Fibroblast of lung (primary cell): ENCODE measurements at places on chromosomes 2 and 18. TPM values are rescaled to one million over a fixed set of nuclear protein-coding genes. Genes with fewer than 3 reads are reported as not detected.

The TNFRSF11A gene
- 0.11 and 0.45 TPM in 2 replicates for polyA plus RNA-seq

DNA sequence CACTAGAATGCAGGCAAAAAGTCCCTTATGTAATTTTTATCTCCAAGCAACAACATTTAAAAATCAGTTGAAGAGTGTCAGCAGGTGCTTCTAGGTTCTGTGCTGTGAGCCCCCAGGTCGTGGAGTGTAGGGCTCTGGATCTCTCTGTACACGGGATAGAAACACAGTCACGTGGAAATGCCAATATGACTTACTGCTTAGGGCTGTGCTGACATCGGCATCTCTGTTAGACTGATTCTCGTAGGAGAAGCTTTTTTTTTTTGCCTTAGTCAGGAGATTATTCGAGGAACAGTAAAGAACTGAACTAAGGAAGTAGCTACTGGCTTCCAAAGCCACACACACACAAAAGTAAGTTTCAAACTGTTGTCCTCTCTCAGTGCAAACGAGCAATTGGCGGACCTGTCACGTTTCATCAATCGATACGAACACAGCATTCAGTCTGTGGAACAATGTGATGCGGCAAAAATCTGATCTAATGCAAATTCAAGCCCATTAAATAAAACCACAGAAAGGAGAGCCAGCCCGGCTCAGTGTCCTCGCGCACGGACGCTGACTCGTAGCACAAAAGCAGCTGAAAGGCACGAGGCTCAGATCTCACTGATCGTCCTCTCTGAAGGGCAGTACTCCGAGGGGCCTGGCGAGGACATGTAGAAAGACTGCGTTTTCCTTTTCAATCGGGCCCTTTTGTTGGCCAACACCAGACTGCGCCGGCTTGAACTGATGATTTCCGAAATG, 41.5 kb downstream of the PRELID3A start:
- DNase-seq, result no peak
- no peaks in the 10 kb centered on the region for H3K4me1 ChIP-seq
- no peak overlapping the region for H3K4me3 ChIP-seq
- H3K27ac ChIP-seq, result no peak overlapping the region
- no peaks in the 10 kb centered on the region for H3K27me3 ChIP-seq

- no peaks in the 10 kb centered on the region for H3K27me3 ChIP-seq
- no peak overlapping the region for H3K27ac ChIP-seq
- no peak for DNase-seq
- no peaks in the 10 kb centered on the region for H3K4me1 ChIP-seq
Measured at GRCh38 chr18:49368161-49368875, 92.1 kb downstream of the DYM start.

- no peaks in the 10 kb centered on the region for H3K36me3 ChIP-seq
- no peak overlapping the region for H3K27ac ChIP-seq
- H3K4me1 ChIP-seq, result no peaks in the 10 kb centered on the region
- H3K27me3 ChIP-seq, result no peaks in the 10 kb centered on the region
- no peak for DNase-seq
Measured at GRCh38 chr2:75170889-75171288, 28.4 kb downstream of the TACR1 start.

The UGT1A5 gene
- polyA plus RNA-seq, result not detected in 2 replicates

The DSC2 gene
- polyA plus RNA-seq, result not detected in 2 replicates

The CXCR4 gene
- polyA plus RNA-seq, result 0.03 and 0.05 TPM in 2 replicates

The COL3A1 gene
- polyA plus RNA-seq, result 519 and 2,255 TPM in 2 replicates

GRCh38 chr2:85734015-85734414, 19.8 kb upstream of the ATOH8 start:
- no peaks in the 10 kb centered on the region for H3K36me3 ChIP-seq
- H3K4me3 ChIP-seq, result no peak overlapping the region
- H3K4me1 ChIP-seq, result peaks cover 17% of the 10 kb centered on the region
- no peak overlapping the region for H3K27ac ChIP-seq
- no peak for DNase-seq

- H3K27me3 ChIP-seq, result no peaks in the 10 kb centered on the region
- no peaks in the 10 kb centered on the region for H3K36me3 ChIP-seq
- DNase-seq, result no peak
- H3K4me3 ChIP-seq, result no peak overlapping the region
- H3K27ac ChIP-seq, result no peak overlapping the region
Measured at GRCh38 chr2:239660390-239661230, 259.8 kb upstream of the HDAC4 start.

The CRYGC gene
- not detected in 2 replicates for polyA plus RNA-seq

- H3K36me3 ChIP-seq, result peaks cover 2% of the 10 kb centered on the region
- H3K4me1 ChIP-seq, result no peaks in the 10 kb centered on the region
- no peak overlapping the region for H3K27ac ChIP-seq
Measured at GRCh38 chr2:196131384-196131937, 39.9 kb downstream of the STK17B start.

The GKN1 gene
- polyA plus RNA-seq, result not detected in 2 replicates

The TUBB8B gene
- 0.11 TPM in 1 of 2 replicates, not detected in the other for polyA plus RNA-seq

GRCh38 chr18:56770873-56771272, 119.7 kb downstream of the WDR7 start:
- no peaks in the 10 kb centered on the region for H3K36me3 ChIP-seq
- no peak overlapping the region for H3K27ac ChIP-seq
- peaks cover 2% of the 10 kb centered on the region for H3K4me1 ChIP-seq

DNA sequence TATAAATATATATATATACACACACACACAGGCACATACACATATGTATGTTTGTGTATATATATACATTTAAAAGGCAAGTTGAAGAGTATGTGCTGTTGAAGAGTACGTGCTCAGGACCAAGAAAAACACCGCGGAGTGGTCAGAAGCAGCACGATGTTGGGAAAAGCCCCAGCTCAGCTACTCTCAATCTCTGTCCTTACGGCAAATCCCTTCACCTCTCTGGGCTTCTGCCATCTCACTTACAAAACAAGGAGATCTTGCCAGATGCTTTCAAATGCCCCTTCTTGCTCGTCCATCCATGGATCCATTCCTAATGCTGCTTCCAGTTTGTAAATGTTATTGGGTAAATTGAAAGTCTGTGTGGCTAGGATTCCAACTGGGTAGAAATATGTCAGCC, 333.9 kb downstream of the BCL11A start:
- H3K4me3 ChIP-seq, result no peak overlapping the region
- no peaks in the 10 kb centered on the region for H3K27me3 ChIP-seq
- H3K27ac ChIP-seq, result no peak overlapping the region

- peaks cover 3% of the 10 kb centered on the region for H3K4me1 ChIP-seq
- DNase-seq, result peak; percentile 19
- peak overlapping the region; percentile 99 for H3K4me3 ChIP-seq
- H3K27me3 ChIP-seq, result no peaks in the 10 kb centered on the region
- no peaks in the 10 kb centered on the region for H3K36me3 ChIP-seq
- peak overlapping the region; percentile 83 for H3K27ac ChIP-seq
Measured at GRCh38 chr18:811182-811891, 705 bp downstream of the YES1 start.

The TOGARAM2 gene
- 0.09 and 0.15 TPM in 2 replicates for polyA plus RNA-seq

- H3K27me3 ChIP-seq, result peaks cover 14% of the 10 kb centered on the region
- peak; percentile 26 for DNase-seq
- H3K36me3 ChIP-seq, result no peaks in the 10 kb centered on the region
- no peaks in the 10 kb centered on the region for H3K4me1 ChIP-seq
- peak overlapping the region; percentile 52 for H3K4me3 ChIP-seq
Measured at GRCh38 chr18:80246445-80247392, 595 bp downstream of the PARD6G start.

The SP9 gene
- polyA plus RNA-seq, result not detected in 2 replicates

GRCh38 chr2:135773917-135774316, 32.3 kb downstream of the UBXN4 start:
- no peak overlapping the region for H3K27ac ChIP-seq
- no peaks in the 10 kb centered on the region for H3K27me3 ChIP-seq
- H3K4me3 ChIP-seq, result no peak overlapping the region
- DNase-seq, result peak; percentile 50
